ENCODE measurements at places on chromosomes 4 and X. TPM values are rescaled to one million over a fixed set of nuclear protein-coding genes. Genes with fewer than 3 reads are reported as not detected.
A peak's percentile ranks its signal among the peaks of the same experiment; 100 is the strongest.

Gene GLRA3
- total RNA-seq, result not detected

DNA sequence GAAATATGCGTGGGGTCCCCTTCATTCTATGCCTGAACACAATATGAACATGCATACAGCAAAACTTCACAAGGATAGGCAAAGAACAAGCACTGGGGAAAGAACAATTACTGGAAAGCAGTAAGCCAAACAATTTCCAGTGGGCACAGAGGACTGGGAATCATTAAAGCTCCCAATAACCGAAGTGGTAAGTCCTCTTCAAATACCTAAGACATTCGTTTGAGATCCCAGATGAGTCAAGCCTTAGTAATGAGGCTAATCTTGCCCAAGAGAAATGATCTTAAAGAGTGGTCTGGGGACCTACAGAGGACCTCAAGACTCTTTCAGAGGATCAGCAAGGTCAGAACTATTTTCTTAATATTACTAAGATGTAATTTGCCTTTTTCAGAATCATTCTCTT, 28.6 kb downstream of the ANAPC10 start:
- H3K4me3 ChIP-seq, result no peak overlapping the region
- no peaks in the 10 kb centered on the region for H3K36me3 ChIP-seq
- no peaks in the 10 kb centered on the region for H3K27me3 ChIP-seq
- peak; percentile 70 for DNase-seq
- no peak overlapping the region for H3K27ac ChIP-seq

DNA sequence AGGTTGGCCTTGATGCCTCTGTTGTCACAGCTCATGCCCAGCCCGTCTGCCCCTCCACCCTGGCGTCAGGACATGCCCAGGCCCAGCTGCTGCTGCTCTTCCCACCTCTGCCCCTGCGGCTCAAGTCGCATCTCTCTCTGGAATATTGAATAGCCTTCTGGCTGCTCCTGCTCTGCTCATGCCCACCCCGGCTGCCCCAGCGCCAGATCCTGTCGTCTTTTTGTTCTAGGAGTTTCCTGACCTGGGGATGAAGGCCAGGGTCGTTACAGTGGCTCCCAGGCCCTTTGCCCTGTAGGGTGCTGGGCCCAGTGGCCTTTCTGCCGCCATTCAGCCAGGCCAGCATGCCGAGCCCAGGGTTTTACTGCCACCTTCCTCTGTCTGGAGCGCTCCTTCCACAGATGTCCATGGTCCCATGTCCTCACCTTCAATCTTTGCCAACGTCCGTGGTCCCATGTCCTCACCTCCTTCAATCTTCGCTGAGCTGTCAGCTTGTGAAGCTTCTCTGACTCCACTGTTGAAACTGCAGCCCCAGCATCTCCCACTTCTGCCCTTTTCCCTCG, 9.7 kb downstream of the MAEA start:
- no peaks in the 10 kb centered on the region for H3K27me3 ChIP-seq
- peaks cover 10% of the 10 kb centered on the region for H3K4me1 ChIP-seq
- no peak overlapping the region for H3K4me3 ChIP-seq
- H3K36me3 ChIP-seq, result peaks cover 8% of the 10 kb centered on the region

Gene PTTG2
- not detected for total RNA-seq

Gene POF1B
- not detected for total RNA-seq

- no peaks in the 10 kb centered on the region for H3K27me3 ChIP-seq
- no peak overlapping the region for H3K4me3 ChIP-seq
- H3K4me1 ChIP-seq, result no peaks in the 10 kb centered on the region
- H3K27ac ChIP-seq, result no peak overlapping the region
- DNase-seq, result no peak
- H3K36me3 ChIP-seq, result no peaks in the 10 kb centered on the region
Observed at GRCh38 chr4:106429885-106430284, 61.3 kb upstream of the GIMD1 start.

Gene NPY2R
- not detected for total RNA-seq
